AML-193 (cell line): ENCODE measurements at places on chromosomes 5 and 9.

DNA sequence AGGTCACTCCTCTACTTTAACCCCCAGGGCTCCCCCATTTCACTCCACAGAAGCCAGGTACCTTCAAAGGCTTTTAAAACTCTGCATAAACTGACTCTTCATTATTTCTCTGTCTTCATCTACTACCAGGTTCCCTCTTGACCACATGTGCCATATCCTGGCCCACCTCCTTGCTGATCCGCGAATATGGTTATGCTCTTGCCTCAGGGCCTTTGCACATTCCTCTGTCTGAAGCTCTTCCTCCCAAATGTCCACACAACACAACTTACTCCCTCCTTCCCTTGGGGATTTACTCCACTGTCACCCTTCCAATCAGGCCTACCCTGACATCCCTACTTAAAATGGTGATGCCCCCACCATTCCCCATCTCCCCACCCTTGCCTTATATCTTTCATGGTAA lies 134.6 kb upstream of the ANKRD55 start:
- DNase-seq, result no peak

- DNase-seq, result no peak
These were observed 107.1 kb downstream of the GNA14 start for GRCh38 chr9:77541055-77541454.

GRCh38 chr5:79518718-79519117 lies 4.8 kb upstream of the HOMER1 start:
- no peak for DNase-seq

DNA sequence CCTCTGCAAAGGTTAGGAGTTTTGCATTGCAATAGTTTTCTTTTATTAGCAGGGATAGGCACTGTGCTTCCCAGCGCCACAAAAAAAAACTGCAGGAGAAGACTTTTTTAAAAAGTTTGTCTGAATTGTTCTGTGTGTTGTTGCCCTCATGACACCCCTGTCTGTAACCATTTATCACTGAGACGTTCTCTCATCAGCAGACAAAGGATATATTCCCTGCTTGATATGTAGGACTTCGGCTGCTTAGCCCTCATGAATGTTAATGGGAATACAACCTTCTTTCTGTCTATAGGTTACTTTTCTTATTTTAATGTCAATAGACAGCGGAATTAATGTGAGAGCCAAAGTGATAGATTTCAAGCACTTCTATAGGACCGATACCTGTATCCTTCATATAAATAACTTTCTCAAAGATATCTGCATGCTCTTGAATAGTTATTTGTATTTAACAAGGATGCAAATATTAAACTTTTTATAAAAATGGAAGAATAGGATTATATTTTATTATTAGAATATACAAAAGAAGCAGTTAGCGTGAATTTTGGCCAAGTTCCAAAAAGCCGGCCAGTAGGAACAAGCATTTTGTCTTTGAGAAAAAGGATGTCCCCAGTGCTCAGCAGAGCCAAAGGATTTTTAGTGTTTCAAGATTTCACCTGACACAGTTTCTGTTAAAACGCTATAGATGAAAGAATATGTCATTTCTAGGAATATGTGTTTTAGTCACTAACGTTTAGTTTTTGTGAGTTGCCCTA lies 1.5 kb upstream of the LYSMD3 start:
- no peak for DNase-seq

- DNase-seq, result no peak
These were observed 176.7 kb upstream of the ZNF608 start for GRCh38 chr5:124923131-124923530.

DNA sequence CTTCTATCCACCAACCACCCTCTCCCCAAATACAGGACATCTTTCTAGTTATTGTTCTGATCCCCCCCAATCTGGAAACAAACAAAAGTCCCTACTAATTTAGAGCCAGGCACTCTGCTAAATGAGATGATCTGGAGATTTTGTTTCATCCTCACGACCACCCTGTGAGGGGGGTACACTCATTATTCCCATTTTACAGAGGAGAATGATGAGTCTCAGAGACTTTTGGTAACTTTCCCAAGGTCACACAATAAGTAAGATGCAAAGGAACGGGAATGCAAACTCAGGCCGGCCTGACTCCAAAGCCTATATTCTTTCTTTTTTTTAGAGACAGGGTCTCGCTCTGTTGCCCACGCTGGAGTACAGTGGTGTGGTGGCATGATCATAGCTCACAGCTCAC lies 9.4 kb downstream of the PDGFRB start:
- DNase-seq, result no peak

- DNase-seq, result no peak
These were observed 18.3 kb upstream of the RNU6ATAC start for GRCh38 chr9:134182554-134183085.

GRCh38 chr9:34253460-34253837 lies 74.6 kb downstream of the UBAP1 start:
- DNase-seq, result peak; percentile 19

DNA sequence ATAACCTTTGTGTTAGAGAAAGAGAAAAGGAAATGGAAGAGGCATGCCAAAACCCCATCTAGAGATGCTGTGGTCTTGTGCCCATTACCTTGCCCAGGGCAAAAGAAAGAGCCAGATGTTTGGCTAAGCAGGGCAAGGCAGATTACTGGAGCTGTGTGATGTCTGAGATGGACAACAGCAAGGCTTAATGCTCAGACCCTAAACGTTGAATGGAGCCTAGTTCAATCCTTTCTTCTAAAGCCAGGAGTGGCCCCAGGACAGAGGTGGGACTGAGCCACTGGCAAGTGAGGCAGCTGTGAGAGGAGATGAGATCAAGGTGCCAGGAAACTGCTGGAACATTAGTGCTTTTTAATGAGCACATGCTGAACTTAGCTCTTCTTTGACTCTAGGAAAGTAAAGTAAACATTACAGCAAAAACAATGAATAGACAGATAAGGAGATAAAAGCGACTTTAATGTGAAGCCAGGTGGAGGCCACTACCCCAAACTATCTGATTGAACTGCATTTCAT lies 143.0 kb upstream of the EGFLAM start:
- DNase-seq, result no peak

DNA sequence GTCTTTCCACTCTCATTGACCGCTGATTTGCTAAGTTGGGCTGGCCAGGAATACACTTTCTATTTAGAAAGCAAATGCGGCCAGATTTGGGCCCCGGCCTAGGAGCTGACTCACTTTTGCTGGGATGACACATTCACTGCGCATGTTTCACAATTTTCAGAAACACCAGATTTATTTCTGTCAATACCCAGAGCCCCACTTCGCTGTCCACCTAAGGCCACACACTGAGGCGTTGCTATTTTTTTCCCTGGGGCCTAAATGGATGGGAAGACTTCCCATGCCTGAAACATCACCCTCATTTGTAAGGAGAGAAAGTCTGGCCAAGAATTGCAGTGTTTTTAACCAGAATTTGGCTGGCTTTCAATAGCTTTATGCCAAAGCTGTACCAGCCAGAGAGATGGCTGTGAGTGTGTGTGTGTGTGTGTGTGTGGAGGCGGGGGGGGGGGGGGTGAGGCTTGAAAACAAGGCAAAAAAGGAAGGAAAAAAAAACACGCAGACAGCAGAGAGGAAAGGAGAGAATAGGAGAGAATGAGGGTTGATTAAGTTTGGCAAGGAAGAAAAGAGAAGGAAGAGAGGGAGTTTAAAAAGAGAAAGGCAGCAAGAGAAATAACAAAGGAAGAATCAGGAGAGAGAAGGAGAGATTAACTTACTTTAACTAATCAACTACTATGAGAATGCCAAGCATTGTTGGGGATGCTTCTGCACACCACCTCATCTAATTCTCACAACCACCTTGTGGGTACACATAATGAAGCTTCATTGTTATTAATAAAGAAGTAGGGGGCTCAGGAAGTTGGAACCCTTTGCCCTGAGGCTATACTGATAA lies 261.4 kb upstream of the KLF4 start:
- DNase-seq, result no peak

DNA sequence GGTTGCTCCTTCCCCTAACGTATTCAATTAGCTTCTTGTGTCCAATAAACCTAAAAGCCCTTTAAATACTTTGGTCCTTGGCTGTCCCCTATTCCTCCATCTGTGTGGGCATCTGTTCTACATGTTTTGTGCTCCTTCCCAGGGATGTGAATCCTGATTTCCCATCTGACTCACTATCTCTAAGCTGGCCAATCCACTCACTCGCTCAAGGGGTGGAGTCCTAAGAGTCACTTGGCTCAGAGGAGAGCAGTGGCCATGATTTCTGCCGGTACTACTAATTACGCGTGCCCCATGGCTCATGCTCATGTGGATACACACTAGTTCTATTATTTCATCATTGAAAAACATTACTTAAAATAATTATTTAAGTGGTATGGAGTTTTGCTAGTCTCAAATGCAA lies 89.6 kb downstream of the TAF11L14 start:
- no peak for DNase-seq

DNA sequence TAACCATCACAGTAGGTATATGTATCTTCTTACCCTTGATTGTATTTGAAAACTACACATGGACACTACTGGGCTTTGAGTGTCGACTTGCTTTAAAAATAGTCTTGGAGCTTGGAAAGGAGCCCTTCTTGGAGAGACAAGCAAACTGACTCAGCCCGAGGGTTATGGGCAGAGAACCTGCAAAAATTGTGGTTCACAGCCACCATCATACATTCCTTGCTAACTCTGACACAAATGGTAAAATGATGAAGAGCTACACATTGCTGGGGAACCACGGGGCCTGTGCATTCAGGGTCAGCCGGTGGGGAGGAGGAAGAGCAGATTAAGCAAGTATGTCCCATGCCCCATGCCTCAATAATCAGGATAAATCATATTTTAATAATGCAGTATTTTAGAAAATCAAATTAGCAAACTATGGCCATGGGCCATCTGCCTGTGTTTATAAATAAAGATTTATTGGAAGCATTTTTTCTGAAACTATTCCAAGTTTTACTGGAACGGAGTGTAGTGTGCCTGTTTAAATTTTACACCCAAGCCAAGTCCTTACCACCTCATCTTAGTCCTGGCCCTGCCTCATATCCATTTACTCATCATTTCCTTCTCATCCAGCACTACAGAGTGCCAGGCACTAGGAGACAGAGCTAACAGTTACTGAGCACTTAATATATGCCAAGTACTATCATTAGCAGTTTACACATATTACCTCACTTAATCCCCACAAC lies 195.7 kb downstream of the PALM2AKAP2 start:
- DNase-seq, result no peak

DNA sequence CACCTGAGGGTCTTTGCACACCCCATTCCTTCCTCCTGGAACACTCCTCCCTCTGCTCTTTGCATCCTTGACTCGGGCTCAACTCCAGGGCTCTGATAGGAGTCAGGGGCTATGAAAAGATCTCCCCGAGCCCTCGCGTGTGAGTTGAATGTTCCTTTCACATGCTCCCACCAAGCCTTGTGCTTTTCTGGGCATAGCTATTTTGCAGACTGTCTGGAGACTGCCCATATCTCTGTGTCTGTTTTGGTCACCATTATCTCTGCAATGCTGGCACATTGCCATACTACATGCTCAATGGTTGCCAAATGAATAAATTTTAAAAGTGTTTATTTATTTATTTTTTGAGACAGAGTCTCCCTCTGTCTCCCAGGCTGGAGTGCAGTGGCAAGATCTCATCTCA lies 56.9 kb upstream of the PLPP1 start:
- no peak for DNase-seq

- DNase-seq, result no peak
These were observed 22.4 kb downstream of the FNBP1 start for GRCh38 chr9:130020618-130021017.

- no peak for DNase-seq
These were observed 32.9 kb downstream of the SLIT3 start for GRCh38 chr5:169268019-169268418.

DNA sequence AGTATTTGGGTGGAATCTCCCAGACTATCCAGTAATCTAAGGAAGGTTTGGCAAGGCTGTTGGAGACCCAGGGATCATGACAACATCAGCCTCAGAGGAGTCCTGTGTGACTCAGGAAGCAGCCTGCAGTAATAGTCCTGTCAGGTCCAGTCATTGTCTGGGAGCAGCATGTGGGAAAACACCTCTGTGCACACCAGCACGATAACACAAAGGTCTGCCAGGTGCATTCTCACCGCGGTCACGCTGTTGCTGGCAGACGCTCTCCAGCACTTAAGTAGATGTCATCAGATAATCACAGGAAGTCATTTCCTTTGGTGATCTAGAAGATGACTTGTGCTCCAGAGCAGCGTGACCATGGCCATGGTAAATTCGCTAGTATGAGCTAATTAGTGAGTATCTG lies 99.2 kb upstream of the IQGAP2 start:
- no peak for DNase-seq

- no peak for DNase-seq
These were observed 14.3 kb downstream of the IRF1 start for GRCh38 chr5:132475987-132476875.

GRCh38 chr9:127683723-127684122 lies 23.1 kb upstream of the CFAP157 start:
- no peak for DNase-seq

- DNase-seq, result no peak
These were observed 27.7 kb downstream of the FUBP3 start for GRCh38 chr9:130606887-130607600.

DNA sequence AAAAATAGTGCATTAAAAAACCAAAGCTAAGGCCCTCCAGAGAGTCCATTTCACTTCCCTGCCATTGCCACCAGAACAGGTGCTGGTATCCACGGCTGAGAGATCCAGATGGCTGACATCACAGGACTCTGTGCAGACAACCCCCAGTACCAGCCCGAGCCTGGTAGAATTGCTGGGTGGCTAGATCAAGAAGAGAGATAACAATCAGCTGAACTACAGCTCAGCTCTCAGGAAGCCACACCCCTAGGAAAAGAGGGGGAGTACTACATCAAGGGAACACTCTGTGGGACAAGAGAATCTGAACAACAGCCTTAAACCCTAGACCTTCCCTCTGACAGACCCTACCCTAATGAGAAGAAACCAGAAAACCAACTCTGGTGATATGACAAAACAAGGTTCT lies 73.8 kb upstream of the SLIT3 start:
- DNase-seq, result no peak

DNA sequence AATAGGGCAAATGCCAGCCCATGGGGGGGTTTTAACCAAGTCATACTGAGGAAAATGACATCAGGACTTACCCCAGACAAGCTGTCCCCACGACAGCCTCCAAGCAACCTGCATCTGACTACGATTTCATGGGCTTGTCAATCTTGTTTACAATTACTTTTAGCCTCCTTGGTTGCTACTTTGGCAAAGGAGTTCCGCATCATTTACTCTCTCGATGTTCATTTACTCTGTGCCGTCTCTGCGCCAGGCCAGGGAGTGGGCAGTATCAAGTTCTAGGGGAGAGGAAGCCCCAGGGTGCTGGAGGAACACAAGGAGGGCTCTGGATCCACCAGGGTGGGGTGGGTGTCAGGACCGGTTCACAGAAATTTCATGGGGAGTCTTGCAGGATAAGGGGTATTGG lies 23.9 kb downstream of the PTPN3 start:
- no peak for DNase-seq

- DNase-seq, result no peak
These were observed 11.5 kb downstream of the ZMAT2 start for GRCh38 chr5:140711794-140712193.

DNA sequence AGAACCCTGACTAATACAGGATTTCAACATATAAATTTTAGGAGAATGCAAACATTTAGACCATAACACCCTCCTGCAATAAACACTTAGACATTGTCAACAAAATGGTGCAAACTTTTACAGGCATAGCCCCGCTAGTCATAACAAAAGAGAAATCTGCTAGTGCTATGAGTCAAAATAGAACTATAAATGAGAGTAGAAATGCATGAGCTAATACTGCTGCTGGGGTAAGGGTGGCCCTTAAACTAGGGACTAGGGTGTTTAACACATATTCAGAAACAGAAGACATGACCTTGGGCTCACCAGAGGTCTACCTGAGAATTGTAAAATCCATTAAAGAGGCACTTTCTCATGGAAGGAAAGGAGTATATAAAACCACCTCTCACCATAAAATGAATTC lies 131.6 kb downstream of the TLR4 start:
- DNase-seq, result no peak
